ENCODE measurements at places on chromosomes 12 and 14. TPM values are rescaled to one million over a fixed set of nuclear protein-coding genes. Genes with fewer than 3 reads are reported as not detected.

DNA sequence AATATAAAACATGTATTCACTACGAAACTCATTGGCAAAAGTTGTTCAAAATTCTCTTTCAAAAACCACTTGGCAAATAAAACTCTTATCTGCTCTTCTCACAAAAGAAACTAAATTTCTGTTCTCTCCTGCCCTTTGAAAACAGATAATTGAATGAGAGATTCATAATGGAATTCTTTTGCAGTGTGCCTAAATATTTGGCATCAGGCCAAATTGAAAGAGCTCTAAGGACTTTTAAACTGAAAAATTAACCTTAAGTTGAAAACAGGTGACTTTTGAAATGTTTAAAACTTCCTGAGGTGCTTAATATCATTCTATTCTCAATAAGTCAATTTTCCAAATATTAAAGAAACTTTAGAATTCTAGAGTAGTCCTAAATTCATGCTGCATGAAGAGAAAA lies 136.4 kb downstream of the FSCB start:
- no peak overlapping the region for H3K27ac ChIP-seq
- DNase-seq, result peak; percentile 8
- H3K36me3 ChIP-seq, result peaks cover 13% of the 10 kb centered on the region
- no peak overlapping the region for H3K4me3 ChIP-seq

DNA sequence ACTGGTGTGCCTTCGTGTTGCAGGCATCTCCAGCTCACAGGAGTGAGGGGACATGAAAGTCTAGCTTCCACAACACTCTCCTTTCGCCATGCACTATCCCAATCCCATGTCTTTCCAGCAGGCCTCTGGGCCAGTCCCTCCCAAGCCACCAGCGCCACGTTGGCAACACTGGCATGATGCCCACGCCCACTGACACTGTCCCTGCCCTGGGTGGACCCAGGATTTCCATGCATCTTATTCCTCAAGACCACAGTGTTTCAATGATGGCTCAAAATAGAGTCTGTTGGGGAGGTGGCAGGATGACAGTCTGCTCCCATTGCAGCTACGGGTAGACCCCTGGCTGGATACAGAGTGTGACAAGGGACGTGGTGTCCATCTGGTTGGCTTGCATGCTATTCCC lies 2.3 kb downstream of the SP7 start:
- H3K27ac ChIP-seq, result no peak overlapping the region
- no peaks in the 10 kb centered on the region for H3K36me3 ChIP-seq
- no peak overlapping the region for H3K4me3 ChIP-seq
- H3K4me1 ChIP-seq, result no peaks in the 10 kb centered on the region

GRCh38 chr12:113470871-113471618 lies 626 bp downstream of the LHX5 start:
- H3K4me3 ChIP-seq, result no peak overlapping the region
- no peak for DNase-seq
- H3K4me1 ChIP-seq, result peaks cover 3% of the 10 kb centered on the region
- no peaks in the 10 kb centered on the region for H3K36me3 ChIP-seq
- H3K27me3 ChIP-seq, result peaks cover 100% of the 10 kb centered on the region
- H3K27ac ChIP-seq, result no peak overlapping the region

GRCh38 chr12:3493043-3493858 lies 2.2 kb downstream of the PRMT8 start:
- H3K27me3 ChIP-seq, result peaks cover 64% of the 10 kb centered on the region
- no peaks in the 10 kb centered on the region for H3K4me1 ChIP-seq
- no peak overlapping the region for H3K27ac ChIP-seq
- DNase-seq, result no peak
- H3K36me3 ChIP-seq, result no peaks in the 10 kb centered on the region

DNA sequence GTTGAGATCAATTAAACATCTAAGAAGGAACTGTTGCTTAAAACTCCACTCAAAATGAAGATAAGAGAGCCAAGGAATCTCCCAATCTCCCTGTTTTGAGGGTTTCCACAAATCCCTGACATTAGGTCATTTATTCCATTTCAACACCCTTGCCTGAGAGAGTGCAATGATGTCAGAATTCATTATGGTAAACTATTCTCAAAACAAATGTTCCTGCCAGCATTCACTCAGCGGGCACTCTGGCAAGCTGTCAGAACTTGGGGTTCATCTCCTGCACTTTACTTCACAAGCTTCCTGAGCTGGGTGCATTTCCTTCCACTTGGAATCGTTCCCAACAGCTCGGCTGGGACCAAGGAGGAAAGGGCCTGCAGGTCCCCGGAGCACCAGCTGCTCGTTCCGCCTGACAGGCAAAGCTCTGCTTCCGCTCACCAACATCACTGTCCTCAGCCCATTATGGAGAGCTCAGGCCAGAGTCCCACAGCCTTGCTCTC lies 117.8 kb downstream of the TTC7B start:
- no peak for DNase-seq
- no peaks in the 10 kb centered on the region for H3K36me3 ChIP-seq
- H3K27ac ChIP-seq, result no peak overlapping the region
- no peaks in the 10 kb centered on the region for H3K27me3 ChIP-seq
- no peaks in the 10 kb centered on the region for H3K4me1 ChIP-seq

- H3K27ac ChIP-seq, result no peak overlapping the region
- no peak overlapping the region for H3K4me3 ChIP-seq
- H3K4me1 ChIP-seq, result peaks cover 8% of the 10 kb centered on the region
- DNase-seq, result peak; percentile 34
These were observed 14.4 kb downstream of the PLEKHG7 start for GRCh38 chr12:92717202-92717601.

DNA sequence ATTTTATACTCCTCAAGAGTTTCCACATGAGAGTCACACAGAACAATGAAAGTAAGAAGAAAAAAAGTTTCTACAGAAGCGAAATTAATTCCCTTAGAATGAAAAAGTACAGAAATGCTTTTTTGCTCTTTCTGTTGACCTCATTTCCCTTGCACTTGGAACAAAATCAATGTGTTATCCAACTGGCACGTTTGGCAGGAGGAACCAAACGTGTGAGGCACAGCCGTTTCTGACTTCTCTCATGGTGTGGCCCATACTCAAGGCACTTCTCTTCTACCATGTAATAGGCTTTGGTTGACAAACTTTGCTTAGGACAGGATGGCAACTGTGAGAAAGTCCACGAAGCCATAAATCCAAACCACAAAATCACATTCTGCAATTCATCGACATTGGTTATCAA lies 297.0 kb downstream of the FUT8 start:
- no peaks in the 10 kb centered on the region for H3K4me1 ChIP-seq
- H3K4me3 ChIP-seq, result no peak overlapping the region

DNA sequence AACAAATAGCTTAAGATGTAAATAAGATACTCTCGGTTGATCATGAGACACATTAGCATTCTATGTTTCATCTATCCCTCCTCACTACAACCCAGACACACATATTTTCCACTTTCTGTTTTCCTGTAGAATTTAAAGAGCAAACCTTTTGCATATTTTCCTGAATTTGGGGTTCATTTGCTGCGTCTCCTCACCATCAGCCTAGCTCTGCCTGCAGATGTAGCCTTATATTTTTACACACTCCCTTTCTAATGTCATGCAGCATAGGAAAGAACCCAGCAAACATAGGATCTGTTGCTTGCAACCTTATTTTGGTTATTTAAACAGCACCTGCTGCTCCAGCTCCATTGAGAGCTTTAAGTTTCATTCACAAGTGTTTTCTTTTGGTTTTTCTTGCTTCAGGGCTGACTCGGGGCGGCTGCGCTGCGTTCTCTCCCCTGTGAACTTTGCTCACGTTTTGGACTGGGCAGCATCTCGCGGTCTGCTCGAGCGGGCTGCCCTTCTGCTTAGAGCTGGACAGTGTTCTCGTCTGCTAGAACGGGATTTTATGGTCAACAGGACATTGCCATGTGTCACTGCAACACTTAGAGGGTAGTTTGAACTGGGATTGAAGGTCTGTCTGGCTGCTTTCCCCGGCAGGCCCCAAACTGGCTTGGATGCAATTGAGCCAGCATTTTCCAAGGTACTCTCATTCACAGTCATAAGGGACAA lies 57.8 kb upstream of the VRK1 start:
- no peaks in the 10 kb centered on the region for H3K36me3 ChIP-seq
- DNase-seq, result no peak
- 0 out of 2 replicates have a peak, but pooled peaks cover 6% of the 10 kb centered on the region for H3K4me1 ChIP-seq
- H3K27ac ChIP-seq, result no peak overlapping the region
- H3K27me3 ChIP-seq, result peaks cover 73% of the 10 kb centered on the region

DNA sequence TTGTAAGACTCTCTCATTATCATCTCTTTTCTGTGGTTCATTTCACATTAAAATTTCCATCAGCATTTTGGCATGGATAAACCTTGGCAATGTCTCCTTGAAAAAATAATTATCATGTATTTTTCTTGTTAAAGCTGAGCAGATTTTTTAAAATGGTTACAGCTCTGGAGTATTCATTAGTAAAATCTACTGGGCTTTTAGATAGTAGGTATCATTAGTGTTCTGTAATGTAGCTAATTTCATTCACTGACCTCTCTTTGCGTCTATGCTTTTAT lies 36.9 kb upstream of the CDK17 start:
- DNase-seq, result no peak
- no peak overlapping the region for H3K27ac ChIP-seq
- no peak overlapping the region for H3K4me3 ChIP-seq

GRCh38 chr12:81077329-81077685 lies 572 bp upstream of the ACSS3 start:
- H3K36me3 ChIP-seq, result no peaks in the 10 kb centered on the region
- no peaks in the 10 kb centered on the region for H3K4me1 ChIP-seq
- peaks cover 9% of the 10 kb centered on the region for H3K27me3 ChIP-seq
- no peak overlapping the region for H3K27ac ChIP-seq
- DNase-seq, result no peak

DNA sequence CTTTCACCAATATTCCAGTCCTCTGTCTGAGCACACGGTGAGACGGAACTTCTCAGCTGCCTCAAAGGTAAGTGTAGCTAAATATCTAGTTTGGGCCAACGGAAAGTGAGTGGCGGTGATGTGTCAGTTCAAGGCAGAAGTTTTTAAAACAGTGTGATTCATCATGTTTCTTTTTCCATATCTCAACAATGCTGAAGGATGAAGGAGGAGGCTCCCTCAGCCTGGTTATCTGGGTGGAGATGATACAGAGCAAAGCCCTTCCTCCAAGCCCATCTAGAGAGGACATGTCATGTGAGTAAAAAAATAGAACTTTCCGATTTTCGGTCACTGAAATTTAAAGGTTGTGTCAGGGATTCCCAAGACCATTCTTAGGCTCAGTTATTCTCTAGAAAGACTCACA lies 13.1 kb upstream of the ANP32D start:
- no peak for DNase-seq
- no peak overlapping the region for H3K4me3 ChIP-seq
- H3K4me1 ChIP-seq, result no peaks in the 10 kb centered on the region
- no peak overlapping the region for H3K27ac ChIP-seq
- peaks cover 57% of the 10 kb centered on the region for H3K27me3 ChIP-seq
- H3K36me3 ChIP-seq, result no peaks in the 10 kb centered on the region

DNA sequence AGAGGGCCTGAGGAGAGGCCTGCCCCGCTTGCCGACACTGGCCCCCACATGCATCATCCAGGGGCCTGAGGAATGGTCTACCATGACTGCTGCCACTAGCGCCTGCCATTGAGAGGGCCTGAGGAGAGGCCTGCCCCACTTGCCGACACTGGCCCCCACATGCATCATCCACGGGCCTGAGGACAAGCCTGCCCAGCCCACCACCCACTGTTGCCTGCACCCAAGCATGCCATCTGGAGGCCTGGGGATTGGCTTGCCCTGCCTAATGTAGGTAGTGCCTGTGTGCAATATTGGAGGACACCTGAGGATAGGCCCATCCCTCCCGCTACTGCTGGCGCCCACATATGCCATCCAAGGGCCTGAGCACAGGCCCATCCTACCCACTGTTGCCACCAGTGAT lies 24.4 kb downstream of the CYP46A1 start:
- DNase-seq, result no peak
- no peak overlapping the region for H3K4me3 ChIP-seq
- no peaks in the 10 kb centered on the region for H3K4me1 ChIP-seq
- H3K36me3 ChIP-seq, result no peaks in the 10 kb centered on the region
- no peaks in the 10 kb centered on the region for H3K27me3 ChIP-seq

GRCh38 chr12:79098530-79098929 lies 234.0 kb downstream of the SYT1 start:
- no peaks in the 10 kb centered on the region for H3K36me3 ChIP-seq
- H3K4me3 ChIP-seq, result no peak overlapping the region
- no peaks in the 10 kb centered on the region for H3K4me1 ChIP-seq
- H3K27ac ChIP-seq, result no peak overlapping the region

- no peaks in the 10 kb centered on the region for H3K27me3 ChIP-seq
- peak; percentile 45 for DNase-seq
- no peak overlapping the region for H3K4me3 ChIP-seq
- no peak overlapping the region for H3K27ac ChIP-seq
- no peaks in the 10 kb centered on the region for H3K36me3 ChIP-seq
These were observed 164.4 kb downstream of the CAND1 start for GRCh38 chr12:67433385-67434175.

DNA sequence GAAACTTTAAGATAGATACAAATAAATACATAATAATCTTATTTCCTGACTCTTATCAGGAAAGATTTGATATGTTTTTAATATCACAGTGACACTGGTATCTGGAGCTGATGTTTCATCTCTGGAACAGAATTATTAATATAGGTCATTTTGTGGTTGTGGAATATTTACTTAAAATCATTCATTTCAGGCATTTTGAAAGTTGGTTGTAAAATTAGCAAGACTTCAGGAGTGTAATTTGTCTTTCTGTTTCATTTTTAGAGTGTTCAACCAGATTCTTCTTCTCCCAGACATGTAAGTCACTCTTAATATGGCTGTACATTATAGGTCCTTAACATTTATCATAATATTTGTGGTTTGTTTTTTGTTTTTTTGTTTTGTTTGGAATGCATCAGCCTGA lies 115.7 kb downstream of the PCNX1 start:
- H3K4me1 ChIP-seq, result peaks cover 22% of the 10 kb centered on the region
- H3K27me3 ChIP-seq, result no peaks in the 10 kb centered on the region
- H3K27ac ChIP-seq, result peak overlapping the region; percentile 83
- no peak for DNase-seq
- H3K36me3 ChIP-seq, result peaks cover 4% of the 10 kb centered on the region
- H3K4me3 ChIP-seq, result peak overlapping the region; percentile 17

DNA sequence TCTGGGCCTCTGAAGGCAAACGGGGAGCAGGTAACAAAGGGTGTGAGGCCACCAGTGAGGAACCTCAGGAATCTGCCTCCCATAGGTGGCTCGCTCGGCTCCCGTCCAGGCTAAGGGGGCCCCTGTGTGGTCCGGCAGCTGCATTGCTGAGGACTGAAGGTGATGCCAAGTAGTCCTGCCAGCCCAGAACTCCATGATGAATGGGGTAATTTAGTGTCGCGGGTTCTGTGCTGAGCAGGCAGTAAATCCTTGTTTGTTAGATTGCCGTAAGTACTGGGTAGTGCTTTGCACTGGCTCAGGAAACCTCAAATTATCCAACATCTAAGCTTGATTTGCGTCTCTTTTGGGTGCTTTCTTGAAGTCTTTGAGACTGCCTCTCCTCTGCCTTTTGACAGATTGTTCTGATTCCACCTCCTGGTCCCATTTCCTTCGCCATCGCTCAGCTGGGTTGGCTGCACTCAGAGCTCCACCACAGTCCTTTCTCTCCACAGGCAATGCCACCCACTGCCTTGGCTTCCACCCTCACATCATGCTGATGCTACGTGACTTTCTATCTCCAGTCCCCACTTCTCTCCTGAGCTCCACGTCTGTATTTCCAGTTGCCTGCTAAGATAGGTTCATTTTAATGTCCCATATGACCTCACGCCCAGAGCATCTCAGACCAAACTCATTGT lies 392.0 kb downstream of the FUT8 start:
- H3K4me3 ChIP-seq, result no peak overlapping the region
- no peaks in the 10 kb centered on the region for H3K4me1 ChIP-seq
- H3K36me3 ChIP-seq, result no peaks in the 10 kb centered on the region
- H3K27me3 ChIP-seq, result no peaks in the 10 kb centered on the region
- no peak overlapping the region for H3K27ac ChIP-seq

Gene CAPZA3
- not detected for total RNA-seq

Gene METTL17
- 99.0 TPM for total RNA-seq

Gene NOVA1
- 3.1 TPM for total RNA-seq

Gene CCND2
- total RNA-seq, result not detected

Gene NAV3
- total RNA-seq, result 1.6 TPM
